CD4-positive, alpha-beta T cell treated with Interferon gamma for 1 hour (primary cell): ENCODE measurements at places on chromosomes 5 and 9.

DNA sequence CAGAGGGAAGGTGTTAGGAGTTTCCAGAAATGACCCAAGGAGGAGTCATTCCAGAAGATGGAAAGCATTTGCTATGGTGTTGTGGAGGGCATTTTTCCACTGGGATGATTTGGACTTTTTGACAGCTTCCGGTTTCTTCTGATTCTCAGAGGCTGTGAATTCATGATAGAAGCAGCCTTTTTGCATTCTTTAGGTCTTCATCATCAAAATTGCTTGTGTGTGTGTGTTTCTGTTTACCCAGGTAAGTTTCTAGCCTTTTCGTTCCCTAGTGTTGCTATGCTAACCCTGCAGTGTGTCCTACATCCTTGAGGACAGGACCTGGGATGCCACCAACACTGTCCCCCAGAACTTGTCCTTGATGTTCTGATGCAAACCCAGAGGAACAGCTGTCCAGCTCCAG, 19.6 kb downstream of the IRX1 start:
- DNase-seq, result no peak

DNA sequence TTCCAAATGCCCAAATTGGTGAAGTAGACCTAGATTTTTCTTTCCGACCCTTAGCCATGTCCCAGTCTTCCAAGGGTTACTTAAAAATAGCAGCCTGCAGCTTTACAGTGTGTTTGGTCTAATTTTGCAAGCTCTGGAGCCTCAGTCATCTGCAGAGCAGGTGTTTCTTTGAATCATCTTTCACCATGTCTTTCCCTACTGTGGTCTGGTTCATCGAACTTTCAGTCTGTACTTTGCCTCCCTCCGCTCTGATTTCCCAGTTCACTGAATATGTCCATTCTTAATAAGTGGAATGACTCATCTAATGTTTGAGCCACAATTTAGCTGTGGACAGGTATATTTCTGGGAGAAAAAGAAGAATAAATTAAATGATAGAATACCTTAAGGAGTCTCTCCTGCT, 1060.7 kb downstream of the EFNA5 start:
- no peak for DNase-seq

GRCh38 chr9:119698535-119698934, 329.3 kb upstream of the BRINP1 start:
- DNase-seq, result no peak

- DNase-seq, result no peak
These were observed 1.2 kb upstream of the PAPPA start for GRCh38 chr9:116152390-116152789.

- DNase-seq, result no peak
These were observed 93.5 kb upstream of the RGMB start for GRCh38 chr5:98679963-98680362.

- DNase-seq, result peak; percentile 39
These were observed 76.4 kb downstream of the EHMT1 start for GRCh38 chr9:137694962-137695875.

DNA sequence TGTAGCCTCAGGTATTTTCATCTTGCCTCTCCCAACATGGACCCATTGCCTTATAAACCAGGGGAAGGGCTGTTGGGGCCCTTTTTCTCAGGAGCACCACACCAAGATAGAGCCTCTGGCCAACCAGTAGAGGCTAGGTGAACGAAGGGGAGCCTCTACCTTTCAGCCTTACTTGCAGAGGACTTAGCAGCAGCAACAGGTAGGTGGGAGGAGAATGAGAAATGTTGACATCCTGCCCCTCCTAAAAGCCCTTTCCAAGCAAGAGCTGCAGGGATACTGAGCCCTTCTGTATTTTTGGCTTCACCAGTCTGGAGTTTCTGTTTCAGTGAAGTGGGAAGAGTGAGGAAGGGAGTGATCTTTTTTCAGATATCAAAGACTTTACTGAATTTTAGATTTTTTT, 77.4 kb downstream of the MTREX start:
- no peak for DNase-seq
